Activated CD4-positive, alpha-beta T cell treated with anti-CD3 and anti-CD28 coated beads, Interleukin-2, Interleukin-6, amounts not matched to agents 100 ng/mL and 50 ng/mL, durations not matched to agents 16 hours and 8 hours (primary cell): ENCODE measurements at places on chromosomes 3 and 15.
A peak's percentile ranks its signal among the peaks of the same experiment; 100 is the strongest.

DNA sequence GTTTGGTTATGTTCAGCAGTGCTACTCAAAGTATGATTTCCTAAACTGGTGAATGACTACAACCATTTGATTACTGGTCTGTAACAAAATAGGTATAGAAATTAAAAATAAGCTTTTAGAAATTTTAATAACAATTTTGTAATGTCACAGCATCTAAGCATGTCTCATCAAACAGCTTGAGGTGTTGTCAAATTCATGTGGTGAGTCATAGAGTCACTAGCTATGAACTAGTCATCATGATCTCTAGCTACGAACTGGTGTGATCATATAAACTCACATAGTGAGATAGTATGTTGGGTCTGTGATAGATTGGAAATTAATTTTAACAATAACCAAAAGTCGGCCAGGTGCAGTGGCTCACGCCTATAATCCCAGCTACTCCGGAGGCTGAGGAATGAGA, 213.9 kb upstream of the RBMS3 start:
- DNase-seq, result peak; percentile 1

GRCh38 chr3:99551520-99551919, 86.9 kb upstream of the COL8A1 start:
- DNase-seq, result no peak

- DNase-seq, result no peak
These were observed 268.7 kb downstream of the XXYLT1 start for GRCh38 chr3:195001961-195002861.

GRCh38 chr15:56887782-56888438, 30.5 kb upstream of the TCF12 start:
- no peak for DNase-seq

- no peak for DNase-seq
These were observed 62.0 kb downstream of the SFMBT1 start for GRCh38 chr3:52983828-52984227.

GRCh38 chr3:184750349-184751083, 38.7 kb upstream of the MAGEF1 start:
- no peak for DNase-seq

DNA sequence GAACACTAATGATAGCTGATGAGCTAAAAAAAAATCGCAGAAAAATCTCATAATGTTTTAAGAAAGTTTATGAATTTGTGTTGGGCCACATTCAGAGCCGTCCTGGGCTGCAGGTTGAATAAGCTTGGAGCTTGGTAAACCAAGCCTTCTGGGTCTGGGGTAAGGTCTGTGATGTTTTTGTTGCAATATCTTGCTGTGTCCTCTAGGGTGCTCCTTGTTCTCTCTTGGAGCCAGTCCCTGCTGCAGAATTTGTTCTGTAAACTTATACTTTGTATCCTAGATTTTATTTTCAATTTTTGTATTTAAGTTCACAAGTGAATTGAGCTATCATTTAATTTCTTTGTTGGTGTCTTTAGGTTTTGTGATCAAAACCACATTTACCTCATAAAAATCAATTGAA, 143.7 kb downstream of the NR1D2 start:
- peak; percentile 23 for DNase-seq

- peak; percentile 84 for DNase-seq
These were observed 33.5 kb downstream of the TGFBR2 start for GRCh38 chr3:30639937-30640336.

DNA sequence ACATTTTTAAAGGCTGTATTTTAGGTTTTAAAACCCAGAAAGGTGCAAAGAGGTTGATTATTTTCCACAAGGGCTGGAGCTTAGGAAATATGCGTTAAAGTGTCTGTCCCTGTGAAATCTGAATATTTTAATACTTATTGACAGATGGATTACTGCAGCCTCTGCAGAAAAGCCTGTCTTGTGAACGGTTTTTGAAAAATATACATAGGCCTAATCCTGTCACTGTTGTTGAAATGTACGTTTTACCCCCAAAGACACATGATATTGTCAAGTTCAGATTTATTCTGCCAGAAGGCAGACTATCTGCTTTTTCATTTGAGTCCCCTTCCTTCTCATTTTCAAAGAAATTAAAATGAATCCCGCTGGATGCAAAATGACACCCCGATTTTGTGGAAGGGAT, 2.2 kb upstream of the BCL6 start:
- no peak for DNase-seq

DNA sequence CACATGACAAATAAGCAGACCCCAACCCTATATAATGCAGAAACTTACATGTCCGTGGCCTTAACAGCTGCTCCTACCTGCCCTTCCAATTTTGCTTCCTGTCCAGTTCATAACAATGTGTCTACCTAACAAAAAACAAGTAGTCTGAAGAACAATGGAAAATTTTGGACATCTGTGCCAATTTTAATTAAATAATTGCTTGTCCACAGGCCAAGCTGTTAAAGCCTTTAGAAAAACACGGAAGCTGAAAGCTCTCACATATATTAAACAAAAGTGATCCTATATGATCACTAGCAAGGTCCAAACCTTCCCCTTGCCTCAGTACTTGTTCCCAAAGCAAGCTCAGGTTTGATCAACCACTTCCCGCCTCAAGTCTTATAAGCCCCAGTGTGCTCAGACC, 37.1 kb downstream of the MAGI1 start:
- DNase-seq, result no peak

GRCh38 chr3:155110996-155111901, 31.1 kb downstream of the MME start:
- DNase-seq, result no peak

DNA sequence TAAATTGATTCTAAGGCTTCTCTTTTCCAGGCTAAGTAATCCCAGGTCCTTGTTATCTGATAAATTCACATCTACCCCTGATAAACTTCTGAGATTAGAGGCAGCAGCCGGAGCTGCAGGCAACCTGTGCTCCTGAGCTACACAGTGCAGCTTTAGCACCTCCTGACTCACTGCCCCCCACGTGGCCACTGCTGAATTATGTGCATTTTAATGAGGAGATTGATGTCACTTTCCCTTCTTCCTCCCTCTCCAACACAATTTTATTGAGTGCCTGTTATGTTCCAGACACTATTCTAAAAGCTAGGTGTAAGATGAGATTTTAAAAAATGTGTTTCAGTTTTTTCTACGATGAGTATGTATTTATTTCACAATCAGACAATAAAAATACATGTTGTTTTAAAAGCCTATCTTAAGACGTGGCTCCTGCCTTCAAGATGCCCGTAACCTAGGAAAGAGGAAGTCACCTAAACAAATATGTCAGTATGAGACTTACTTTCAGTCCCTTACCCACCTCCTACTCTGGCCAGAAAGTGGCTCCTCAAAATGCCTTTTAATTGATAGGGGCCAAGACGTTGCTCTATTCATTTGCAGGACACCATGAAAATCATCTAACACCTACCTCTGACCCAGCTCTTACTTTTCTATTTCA, 161.5 kb upstream of the PFN2 start:
- DNase-seq, result no peak

DNA sequence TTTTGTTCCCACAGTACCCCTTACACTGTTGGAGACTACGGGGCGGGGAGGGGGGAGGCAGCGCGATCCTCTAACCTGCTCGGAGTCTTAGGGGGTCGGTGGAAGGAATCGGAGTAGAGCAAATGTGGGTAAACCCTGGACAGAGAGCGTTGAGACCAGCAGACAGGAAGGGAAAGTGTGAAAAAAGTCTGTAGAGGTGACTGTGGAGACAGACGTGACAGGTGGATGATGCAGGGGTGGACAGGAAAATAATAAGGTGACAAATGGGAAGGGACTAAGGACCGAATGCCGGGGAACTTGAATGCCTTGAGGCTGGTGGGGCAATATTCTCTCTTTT, 424 bp downstream of the EAF2 start:
- DNase-seq, result peak; percentile 40

GRCh38 chr3:169008776-169009358, 654.6 kb downstream of the MECOM start:
- no peak for DNase-seq

DNA sequence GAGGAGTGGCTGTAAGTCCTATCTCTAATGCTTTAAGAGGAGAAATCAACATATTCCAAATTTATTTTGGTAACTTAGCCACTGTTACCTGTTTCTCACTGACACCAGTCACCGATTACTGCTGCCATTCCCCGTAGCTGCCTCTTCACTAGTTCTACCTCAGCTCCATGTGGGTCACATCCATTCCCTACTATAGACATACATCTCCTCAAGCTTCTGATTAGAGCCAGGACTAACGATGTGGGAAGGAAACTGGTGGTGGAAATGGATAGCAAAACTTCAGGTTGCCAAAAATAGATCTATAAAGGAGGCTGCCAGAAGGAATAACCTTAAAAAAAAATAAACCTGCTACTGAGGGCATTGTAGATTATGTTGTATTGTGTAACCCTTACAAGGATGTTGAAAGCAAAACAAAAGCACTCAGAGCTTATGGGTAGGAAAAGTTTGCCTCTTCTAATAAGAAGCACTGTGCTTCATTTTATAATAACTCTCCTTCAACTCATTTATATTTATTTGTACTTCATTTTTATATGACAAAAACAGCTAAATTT, 56.0 kb downstream of the KAT2B start:
- DNase-seq, result no peak

GRCh38 chr15:40695469-40695890, 506 bp downstream of the RAD51 start:
- DNase-seq, result peak; percentile 39

- DNase-seq, result no peak
These were observed 54.7 kb downstream of the CLDN11 start for GRCh38 chr3:170473358-170473757.

GRCh38 chr3:65259946-65260345, 572.1 kb upstream of the ADAMTS9 start:
- DNase-seq, result no peak

DNA sequence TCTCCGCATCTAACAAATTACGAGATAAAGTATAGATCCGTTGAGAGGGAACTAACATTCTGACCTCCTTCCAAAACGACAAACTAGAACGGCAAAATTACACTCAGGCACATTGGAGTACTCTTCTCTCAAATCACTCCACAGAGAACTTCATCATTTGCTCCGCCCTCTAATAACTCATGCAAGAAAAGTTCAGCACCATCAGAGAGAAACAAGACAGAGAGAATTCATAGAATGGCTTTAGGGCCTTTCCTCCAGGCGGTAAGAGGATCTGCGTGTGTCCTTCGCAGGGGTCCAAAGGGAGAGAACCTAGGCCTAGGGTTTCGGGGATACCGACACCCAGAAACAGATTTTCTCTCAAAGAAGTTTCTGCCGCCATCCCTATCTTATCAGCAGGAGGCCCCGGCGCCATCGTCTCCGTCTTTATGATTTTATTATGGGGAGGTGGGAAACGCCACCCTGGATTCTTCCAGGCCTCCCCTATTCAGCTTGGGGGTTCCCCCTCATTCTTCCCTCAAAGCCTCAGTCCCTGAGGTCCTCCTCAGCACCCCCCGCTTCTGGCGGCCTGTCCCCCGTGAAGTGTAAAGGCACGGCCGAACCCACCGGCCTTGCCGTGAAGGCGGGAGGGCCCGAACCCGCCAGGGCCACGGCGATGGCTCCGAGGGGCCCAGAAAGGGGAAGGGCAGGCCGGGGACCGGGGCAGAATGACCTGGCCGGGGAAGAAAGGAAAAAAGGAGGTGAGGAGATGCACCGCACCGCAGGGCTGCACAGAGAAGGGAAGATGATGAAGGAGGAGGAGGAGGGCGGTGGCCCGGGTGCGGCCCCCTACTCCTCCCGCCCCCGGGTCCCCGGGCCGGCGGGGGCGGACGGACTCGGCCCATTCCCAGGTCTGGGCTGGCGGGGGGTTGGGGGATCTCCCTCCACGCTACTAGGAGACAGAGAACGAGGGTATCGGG, 768 bp downstream of the UBXN7 start:
- peak; percentile 33 for DNase-seq

- no peak for DNase-seq
These were observed 386.6 kb downstream of the DIPK2A start for GRCh38 chr3:144358191-144358590.

GRCh38 chr15:60411774-60412425, 14.1 kb upstream of the ANXA2 start:
- DNase-seq, result no peak

GRCh38 chr15:25862472-25863110, 536 bp downstream of the ATP10A start:
- DNase-seq, result peak; percentile 53

DNA sequence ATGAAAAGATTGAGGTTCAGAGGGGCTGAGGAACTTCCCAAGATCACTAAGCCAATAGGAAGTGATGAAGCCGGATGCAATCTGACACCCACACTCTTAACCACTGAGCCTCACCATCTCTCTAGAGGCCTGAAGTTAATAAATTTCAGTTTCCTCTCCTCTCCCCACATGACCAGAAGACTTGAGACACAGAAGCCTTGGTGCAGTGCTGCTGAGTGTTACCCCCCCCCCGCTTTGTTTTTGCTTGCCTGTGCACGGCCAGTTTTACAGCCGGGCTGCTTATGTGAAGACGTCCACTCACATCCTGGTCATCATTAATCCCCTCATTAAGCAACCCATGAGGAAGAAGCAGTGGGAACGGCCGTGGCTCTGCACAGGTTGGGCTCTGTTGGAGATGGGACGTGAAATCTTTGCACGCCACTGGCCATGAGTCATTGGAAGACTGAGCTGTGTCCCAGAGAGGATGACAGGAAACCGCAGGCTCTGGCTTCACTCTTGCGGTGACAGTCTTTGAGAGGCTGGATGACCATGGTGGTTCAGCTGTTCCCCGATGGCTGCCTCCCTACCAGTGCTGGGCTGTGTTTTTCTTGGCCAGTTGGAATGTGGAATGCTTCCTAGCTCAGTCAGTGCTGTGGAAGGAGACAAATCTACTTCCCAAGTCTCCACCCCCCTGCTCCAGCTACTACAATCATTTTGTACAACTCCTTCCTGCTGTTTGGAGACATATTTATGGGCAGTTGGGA, 232.6 kb upstream of the LRTM1 start:
- DNase-seq, result no peak

GRCh38 chr15:64754663-64755426, 20.5 kb downstream of the RBPMS2 start:
- no peak for DNase-seq

DNA sequence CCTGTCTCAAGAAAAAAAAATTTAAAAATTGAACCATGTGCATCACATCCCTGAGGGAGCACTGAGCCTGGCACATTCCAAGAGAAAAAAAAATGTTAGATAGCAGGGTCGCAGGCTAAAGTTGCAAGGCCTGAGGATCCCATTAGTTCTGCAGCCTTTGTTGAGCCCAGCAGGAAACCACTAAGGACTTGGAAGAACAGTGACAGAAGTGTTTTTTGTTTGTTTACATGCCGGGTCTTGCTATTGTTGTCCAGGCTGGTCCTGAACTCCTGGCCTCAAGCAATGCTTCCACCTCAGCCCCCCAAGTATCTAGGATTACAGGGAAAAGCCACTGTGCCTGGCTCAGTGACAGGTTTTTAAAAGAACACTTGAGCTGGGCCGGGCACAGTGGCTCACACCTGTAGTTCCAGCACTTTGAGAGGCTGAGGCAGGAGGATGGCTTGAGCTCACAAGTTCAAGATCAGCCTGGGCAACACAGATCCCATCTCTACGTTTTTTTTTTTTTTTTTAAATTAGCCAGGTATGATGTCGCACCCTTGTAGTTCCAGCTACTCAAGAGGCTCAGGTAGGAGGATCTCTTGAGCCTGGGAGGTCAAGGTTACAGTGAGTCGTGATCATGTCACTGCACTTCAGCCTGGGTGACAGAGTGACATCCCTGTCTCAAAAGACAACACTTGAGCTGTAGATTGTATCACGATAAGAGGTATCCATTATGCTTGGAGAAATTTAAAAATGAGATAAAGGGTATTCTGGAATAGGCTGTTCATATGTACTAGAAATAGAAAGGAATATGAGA, 15.2 kb downstream of the CHAC1 start:
- DNase-seq, result no peak
